HL-60 (cell line): ENCODE measurements at places on chromosomes 16 and 17.

- no peak for DNase-seq
These were observed 742.1 kb upstream of the SOX9 start for GRCh38 chr17:71378741-71379140.

- DNase-seq, result peak; percentile 51
These were observed 24.9 kb downstream of the ACTG1 start for GRCh38 chr17:81487487-81488275.

DNA sequence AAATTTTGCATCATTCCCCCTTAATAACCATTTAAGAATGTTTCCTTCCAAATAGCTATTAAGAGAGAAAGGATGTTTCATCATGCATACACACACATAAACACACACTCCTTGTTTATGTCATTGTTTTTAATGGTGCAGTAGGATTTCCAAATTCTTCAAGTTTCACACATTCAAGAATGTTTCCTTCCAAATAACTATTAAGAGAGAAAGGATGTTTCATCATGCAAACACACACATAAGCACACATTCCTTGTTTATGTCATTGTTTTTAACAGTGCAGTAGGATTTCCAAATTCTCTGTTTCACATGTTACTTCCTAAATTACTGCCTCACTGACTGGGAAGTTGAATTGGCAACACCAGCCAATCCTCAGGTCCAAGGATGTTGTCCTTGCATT, 7.8 kb downstream of the TOX3 start:
- no peak for DNase-seq

DNA sequence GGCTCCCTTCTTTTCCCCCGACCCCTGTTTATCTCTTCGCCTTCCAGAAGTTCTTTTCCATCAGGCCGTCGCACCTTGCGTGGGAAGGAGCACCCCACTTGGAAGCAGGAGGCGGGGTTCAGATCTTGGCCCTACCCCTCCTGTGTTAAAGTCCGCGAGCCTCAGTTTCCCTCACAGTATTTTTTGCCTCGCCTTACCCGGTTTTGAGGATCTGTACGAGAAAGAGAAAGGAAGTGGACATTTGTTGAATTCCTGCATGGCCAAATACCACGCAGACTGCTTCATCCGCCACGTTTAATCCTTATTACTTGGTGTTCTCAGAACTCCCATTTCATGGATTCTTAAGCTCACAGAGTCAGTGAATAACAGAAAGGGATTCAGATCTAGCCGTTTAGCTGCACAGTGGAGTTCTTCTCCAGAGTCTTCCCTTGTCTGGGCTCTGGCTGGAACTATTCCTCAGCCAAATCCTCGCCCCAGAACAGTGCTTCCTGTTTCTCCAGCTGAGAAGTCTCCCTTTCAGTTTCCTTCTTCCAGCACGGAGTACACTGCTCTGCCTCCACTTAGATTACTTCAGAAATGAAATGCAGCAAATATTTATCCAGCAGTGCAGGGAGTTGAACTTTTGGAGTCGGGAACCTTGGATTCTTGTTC, 590 bp downstream of the TMEM219 start:
- peak; percentile 30 for DNase-seq

GRCh38 chr17:2564877-2565276, 28.6 kb upstream of the PAFAH1B1 start:
- DNase-seq, result no peak

- no peak for DNase-seq
These were observed 30.3 kb upstream of the SRCIN1 start for GRCh38 chr17:38636054-38636453.

DNA sequence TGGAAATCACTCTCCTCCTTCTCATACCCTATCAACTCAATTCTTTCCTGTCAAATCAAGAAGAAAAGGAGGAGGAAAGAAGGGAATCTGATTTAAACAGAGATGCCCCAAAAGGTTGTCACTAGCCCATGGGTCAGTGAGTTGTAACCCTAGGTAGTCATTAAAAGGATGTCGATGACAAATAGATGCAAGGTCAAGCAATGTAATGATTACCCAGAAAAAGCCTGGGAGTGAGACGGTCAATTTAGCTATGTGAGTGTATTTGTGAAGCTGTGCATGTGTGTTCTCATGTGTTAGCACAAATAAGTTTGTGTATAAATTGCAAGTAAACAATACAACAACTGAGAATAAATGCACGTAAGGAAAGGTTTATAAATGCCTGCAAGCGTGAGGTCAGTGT, 190.5 kb upstream of the PMFBP1 start:
- DNase-seq, result no peak

DNA sequence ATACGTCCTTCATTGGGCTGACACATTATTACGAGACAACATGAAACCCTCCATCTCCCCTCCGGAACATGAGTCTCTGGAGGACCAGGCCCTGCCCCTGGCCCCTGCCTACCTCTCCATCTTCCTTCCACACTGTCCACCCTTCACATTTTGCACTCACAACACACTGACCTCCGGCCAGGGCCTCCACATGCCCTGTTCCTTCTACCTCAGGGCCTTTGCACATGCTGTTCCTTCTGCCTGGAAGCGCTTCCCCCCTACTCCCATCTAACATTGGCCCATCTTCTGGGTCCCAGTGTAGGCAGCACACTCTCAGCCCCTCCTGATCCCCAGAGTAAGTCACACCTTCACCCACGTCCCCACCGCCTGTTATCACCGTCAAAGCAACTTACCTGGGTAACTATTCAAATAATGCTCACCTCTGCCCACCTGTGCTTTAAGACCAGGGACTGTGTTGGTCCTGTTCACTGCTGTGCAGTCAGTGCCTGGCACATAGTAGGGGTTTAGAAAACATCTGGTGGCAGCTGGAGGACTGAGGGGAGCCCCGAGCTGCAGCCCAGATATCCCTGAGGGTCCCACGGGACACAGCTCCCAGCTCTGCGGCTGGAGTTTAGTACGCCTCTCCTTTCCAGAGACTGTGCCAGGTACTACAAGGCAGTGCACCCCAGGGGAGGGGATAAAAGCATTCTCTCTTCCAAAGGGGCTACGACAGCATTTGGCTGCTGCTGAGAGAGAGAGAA, 27.2 kb downstream of the RPH3AL start:
- no peak for DNase-seq

- no peak for DNase-seq
These were observed 283.7 kb downstream of the CPPED1 start for GRCh38 chr16:12519986-12520385.

DNA sequence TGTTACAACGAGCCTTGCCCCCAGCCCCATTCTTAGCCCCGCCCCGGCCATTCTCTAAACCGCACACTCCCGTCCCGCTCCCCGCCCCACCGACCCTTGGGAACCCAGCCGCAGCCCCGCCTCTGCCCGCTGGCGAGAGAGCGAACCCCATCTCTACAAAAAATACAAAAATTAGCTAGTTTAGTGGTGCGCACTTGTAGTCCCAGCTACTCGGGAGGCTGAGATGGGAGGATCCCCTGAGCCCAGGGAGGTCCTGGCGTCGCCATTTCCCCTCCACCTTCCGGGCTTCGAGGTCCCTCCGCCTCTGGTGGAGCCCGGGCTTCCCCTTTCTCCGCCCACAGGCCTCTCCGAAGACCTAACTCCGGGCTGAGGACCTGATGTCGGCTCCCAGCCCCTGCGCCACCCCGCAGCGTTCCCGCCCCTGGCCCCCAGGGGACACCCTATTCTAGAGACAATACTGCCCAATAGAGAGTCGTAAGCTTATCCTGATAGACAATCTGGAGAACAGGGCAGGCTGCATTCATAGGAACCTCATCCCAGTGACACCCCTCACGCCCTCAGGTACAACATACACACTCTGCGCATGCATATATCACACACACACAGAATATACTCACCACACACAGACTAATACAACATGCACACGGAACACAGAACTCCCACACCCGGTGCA, 480 bp upstream of the PROCA1 start:
- DNase-seq, result peak; percentile 83

DNA sequence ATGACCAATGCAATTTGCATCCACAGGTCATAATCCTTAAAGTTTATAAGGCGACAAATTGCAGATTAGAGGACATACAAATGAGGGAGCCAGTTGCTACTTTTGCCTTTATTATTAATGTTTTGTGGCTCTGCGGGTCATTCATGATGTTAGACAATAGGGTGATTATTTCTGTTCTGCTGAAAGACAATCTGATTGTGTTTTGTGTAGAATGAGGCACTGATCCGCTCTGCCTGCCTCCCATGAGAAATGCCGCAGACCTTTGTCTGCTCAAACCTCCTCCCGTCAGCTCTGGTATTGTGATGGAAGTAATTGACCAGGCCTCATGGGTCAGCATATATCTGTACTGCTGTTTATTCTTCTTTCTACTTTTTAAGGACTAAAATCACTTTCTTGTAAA, 224.9 kb downstream of the PRKCA start:
- DNase-seq, result no peak

GRCh38 chr17:76755285-76755684, 17.4 kb downstream of the MFSD11 start:
- no peak for DNase-seq

GRCh38 chr16:70250748-70251628, 752 bp downstream of the EXOSC6 start:
- peak; percentile 26 for DNase-seq

DNA sequence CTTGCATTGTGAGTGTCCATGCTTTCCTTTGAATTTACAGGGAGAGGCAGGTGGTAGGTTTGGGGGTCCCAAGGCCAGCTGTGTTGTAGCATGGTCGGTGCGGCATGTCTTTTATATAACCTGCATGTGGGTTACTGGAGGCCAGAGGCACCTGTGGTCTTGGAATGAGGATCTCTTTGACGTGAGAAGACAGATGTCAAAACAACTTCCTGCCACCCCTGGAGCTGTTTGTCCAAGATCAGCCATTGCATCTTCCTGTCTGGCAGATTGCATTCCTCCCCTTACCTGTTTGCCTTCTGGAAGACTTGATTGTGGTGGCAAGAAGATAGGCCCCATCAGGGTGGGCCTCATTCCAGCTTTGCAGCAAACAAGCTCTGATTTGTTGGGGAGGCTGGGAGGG, 175.1 kb downstream of the MSI2 start:
- peak; percentile 10 for DNase-seq

GRCh38 chr17:34248511-34249024, 6.5 kb upstream of the CCL2 start:
- DNase-seq, result no peak

GRCh38 chr17:10226930-10227695, 28.7 kb upstream of the GAS7 start:
- peak; percentile 34 for DNase-seq

GRCh38 chr17:36948717-36949460, at the start of gene AATF:
Gene AATF (plus strand): TSS chr17:36948954. CDS start chr17:36949126, 172 bp downstream.
- DNase-seq, result peak; percentile 94

DNA sequence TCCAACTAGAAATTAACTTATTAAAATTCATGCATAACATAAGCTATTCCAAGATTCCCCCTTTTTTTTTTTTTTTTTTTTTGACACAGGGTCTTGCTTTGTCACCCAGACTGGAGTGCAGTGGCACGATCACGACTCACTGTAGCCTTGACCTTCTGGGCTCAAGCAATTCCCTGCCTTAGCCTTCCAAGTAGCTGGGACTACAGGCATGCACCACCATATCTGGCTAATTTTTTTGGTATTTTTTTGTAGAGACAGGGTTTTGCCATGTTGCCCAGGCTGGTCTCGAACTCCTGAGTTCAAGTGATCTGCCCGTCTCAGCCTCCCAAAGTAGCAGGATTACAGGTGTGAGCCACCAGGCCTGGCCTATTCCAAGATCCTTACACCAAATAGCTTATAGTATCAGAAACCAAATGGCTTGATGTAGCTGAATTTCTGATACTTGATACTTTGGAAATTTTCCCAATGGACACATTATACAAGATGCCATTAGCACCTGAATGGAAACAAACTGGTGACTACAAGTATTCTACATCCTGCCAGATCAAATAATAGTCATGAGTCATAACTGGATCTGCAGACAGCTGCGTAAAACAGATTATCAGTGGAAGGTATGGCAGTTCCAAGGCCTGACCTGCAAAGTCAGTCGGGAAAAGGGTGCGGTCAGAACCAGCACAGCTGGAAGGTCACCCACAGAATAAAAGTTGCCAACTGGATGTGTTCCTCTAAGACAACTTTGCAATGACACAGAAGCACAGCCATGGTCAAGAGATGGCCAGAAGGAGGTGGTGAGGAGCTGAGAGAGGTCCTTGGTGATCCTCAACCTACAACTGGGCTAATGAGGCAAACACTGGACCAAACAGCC, 14.5 kb downstream of the TUBG1 start:
- DNase-seq, result no peak

DNA sequence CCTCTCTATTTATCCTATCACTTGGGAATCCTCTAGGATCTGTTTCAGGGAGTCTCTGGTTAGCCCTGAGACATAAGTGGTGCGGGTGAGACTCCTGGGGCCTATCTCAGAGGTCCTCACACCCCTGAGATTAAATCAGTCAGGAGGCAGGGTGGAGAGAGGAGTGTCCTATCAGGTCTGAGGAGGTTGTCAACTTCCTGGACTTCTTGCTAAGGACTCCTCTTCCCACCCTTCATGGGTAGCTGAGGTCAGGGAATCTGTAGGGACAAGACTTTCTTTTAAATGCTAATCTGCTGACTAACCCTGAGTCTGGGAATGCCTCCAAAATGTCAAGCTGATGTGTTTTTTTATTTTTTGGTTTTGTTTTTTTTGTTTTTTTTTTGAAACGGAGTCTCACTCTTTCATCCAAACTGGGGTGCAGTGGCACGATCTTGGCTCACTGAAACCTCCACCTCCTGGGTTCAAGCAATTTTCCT, 6.6 kb upstream of the ARMC5 start:
- DNase-seq, result no peak

DNA sequence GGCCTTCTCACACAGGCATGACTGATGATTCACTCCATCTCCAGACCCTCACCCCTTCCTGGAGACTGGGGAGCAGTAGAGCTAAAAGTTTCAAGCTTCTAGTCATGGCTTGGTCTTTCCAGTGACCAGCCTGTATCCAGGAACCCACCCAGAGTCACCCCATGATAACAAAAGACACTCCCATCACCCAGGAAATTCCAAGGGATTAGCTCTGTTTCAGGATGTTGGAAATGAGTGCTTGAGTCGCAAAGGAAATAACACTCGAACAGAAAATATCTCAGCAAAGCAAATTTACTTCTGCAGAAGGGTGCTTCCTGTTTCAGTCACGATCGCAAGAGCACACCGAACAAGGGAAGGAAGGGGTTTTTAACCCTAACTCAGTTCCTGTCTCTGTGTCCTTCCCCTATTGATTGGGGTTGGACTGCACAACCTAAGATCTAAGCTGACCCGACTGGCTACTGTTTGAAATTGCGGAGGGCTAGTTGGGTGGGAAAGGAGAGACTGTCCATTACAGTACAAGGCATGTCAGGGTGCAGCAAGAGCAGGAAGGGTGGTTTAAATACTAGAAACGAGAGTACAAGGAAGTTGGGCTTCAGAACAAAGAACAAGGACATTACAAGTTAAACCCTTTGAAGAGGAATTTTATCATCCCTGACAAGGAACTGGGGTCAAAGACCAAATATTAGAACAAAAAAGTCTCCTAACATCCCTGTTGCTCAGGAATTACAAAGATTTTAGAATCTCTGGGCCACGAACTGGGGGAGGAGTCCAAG, 224.4 kb upstream of the CACNG5 start:
- DNase-seq, result no peak

GRCh38 chr17:3799181-3799945, 1.6 kb downstream of the ITGAE start:
- peak; percentile 5 for DNase-seq
